Stimulated activated CD8-positive, alpha-beta memory T cell treated with anti-CD3 and anti-CD28 coated beads, Interleukin-7, amount 100 ng/mL, for 1 hour (primary cell): ENCODE measurements at places on chromosomes 12 and 14.

DNA sequence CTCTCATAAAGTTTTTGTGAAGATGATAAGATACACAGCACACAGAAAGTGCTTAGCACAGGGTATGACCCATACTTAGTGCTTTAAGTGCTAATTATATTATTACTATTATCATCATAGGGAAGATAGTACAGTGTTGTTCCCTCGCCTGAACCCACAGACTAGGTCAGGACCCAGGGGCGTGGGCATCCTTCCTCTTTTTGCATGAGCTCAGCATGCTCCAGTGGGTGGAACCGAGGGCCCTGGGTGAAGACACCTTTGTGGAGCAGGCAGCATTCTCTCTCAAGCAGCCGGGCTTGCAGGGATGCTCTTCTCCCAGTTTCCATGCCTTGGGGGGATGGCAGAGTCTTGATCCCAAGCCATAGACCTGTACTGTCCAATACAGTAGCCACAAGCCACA lies 34.8 kb downstream of the CRACR2A start:
- DNase-seq = no peak

DNA sequence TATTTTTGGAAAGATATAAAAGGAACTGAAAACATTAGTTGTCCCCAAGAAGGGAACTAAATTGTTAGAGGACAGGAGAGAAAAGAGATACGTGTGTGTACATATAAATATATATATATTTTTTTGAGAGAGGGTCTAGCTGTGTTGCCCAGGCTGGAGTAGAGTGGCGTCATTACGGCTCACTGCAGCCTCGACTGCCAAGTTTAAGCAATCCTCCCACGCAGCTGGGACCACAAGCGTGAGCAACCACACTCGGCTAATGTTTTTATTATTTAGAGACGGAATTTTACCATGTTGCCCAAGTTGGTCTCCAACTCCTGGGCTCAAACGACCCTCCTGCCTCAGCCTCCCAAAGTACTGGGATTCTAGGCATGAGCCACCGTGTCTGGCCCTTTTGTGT lies 16.2 kb upstream of the NOP2 start:
- no peak for DNase-seq

GRCh38 chr14:99511421-99512109 lies 30.4 kb downstream of the CCNK start:
- no peak for DNase-seq

DNA sequence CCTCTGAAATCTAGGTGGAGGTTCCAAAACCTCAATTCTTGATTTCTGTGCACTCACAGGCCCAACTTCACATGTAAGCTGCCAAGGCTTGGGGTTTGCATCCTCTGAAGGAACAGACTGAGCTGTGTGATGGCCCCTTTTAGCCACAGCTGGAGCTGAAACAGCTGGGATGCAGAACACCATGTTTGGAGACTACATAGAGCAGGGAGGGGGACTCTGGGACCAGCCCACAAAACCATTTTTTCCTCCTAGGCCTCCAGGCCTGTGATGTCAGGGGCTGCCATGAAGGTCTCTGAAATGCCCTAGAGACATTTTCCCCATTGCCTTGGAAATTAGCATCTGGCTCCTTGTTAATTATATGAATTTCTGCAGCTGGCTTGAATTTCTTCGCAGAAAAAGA lies 1025.9 kb upstream of the NOVA1 start:
- no peak for DNase-seq

GRCh38 chr12:16585781-16586180 lies 20.2 kb downstream of the LMO3 start:
- no peak for DNase-seq

DNA sequence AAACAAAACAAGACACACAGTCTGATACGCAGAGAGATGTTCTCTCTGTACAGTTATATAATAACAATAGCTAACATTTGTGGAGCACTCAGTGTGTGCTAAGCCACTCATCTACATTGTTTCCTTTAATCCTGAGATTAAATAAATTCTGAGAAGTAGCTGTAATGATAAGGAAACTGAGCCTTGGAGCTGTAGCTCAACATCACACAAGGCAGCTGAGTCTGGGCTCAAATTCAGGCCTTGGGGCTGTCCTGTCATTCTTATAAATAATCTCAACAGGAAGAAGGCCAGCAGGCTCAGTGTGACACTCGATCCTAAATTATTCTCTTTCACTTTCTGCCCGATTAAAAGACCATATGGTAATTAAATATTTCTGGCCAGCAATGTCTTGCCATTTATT lies 24.5 kb downstream of the CDKN1B start:
- no peak for DNase-seq

GRCh38 chr14:49720744-49721143 lies 27.8 kb downstream of the KLHDC1 start:
- DNase-seq = no peak
